ENCODE measurements at places on chromosomes 2 and 18. TPM values are rescaled to one million over a fixed set of nuclear protein-coding genes. Genes with fewer than 3 reads are reported as not detected.
A peak's percentile ranks its signal among the peaks of the same experiment; 100 is the strongest.

- DNase-seq: no peak
Measured at GRCh38 chr18:24115628-24116027, 23.2 kb upstream of the CABYR start.

GRCh38 chr2:83067947-83068346, 1391.1 kb downstream of the SUCLG1 start:
- DNase-seq: no peak

The CELF4 gene
- 1.2 TPM for total RNA-seq

- peak; percentile 85 for DNase-seq
Measured at GRCh38 chr2:20052861-20053281, 1.4 kb upstream of the LAPTM4A start.

The CRYGC gene
- not detected for total RNA-seq

DNA sequence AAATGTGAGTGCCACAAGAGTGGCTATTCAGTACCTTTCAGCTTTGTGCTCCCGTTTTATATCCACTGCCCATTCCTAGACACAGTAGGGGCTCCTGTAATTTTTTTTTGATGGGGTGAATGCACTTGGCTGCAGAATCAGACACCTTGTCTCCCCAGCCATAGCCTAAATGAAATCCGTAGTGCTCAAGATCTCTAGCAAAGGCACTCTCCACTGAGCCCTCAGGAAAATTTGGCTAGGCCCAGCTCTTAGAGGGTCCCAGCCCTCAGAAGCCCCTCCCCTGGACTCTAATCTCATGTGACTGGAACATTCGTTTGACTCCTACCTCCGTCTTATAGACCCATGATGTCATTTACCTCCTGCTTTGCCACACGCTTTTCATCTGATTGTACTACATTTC, 323.9 kb downstream of the SMAD2 start:
- DNase-seq: no peak

DNA sequence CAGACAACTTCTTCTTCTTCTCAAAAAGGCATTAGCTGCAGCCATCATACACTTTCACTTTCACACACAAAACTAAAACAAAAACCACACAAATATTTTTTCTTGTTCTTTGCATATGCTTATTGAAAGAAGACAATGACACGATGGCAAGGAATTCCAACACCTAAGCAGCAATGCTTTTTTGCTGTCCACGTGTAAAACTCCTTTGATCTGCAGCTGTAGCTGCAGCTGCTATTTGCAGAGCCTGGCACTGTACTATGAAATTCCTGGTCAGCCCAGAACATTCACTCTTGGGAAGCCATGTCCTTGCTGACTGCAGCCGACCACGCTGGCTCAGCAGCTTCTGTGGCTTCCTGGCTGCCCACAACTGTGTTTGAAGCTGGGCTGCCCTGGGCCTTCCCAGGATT, 316.2 kb downstream of the CDH2 start:
- DNase-seq: no peak

DNA sequence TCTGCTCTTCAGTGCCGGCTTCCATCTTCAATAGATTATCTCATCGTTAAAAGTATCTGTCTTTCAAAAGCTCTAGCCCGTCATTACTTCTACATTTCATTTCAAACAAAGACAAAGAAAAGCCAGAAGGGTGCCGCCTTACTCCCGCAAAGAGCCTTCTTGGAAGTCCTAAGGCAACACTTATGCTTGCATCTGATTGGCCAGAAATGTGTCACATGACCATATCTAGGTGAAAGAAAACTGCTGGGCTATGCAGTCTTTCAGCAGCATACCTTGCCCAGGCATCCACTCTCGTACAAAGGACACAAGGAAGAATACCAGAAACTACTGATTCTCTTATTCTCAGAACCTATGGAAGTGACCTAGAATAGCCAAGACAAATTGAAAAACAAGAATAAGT, 217.1 kb upstream of the SLC35G4 start:
- DNase-seq: no peak

DNA sequence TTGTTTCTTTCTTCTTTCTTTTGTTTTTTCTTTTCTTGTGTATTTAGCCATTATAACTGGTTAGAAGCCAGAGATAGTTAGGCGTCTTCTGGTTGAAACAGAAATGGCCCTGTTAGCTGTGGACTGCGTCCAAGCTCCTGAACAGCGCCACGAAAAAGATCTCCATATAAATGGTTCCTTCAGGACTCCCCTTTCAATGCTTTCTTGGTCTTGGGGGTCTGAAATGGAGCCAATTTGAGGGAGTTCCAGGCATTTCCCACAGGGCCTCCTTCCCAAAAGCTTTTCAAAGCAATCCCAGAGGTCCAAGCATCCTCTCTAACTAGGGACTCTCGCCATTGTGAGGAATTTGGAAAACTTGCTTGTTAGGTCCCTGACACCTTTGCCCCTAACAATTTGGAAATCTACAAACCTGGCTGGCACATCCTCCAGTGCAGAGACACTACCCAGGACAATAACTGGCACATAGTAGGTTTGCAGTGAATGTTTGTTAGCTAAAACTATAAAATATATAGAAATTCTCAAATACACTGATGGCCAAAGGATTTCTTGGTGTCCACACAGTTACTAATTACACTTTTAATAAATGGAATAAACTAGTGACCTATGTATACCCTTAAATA, 80.1 kb downstream of the MYCN start:
- DNase-seq: no peak

The CD8A gene
- 7.4 TPM for total RNA-seq
